ENCODE measurements at places on chromosomes 7 and 10.
A peak's percentile ranks its signal among the peaks of the same experiment; 100 is the strongest.

- DNase-seq: no peak
Observed at GRCh38 chr10:17958049-17958448, 6.3 kb downstream of the SLC39A12 start.

- no peak for DNase-seq
Observed at GRCh38 chr10:29078919-29079318, 210.0 kb upstream of the LYZL1 start.

- DNase-seq: no peak
Observed at GRCh38 chr7:106954840-106955239, 89.7 kb upstream of the PRKAR2B start.

GRCh38 chr10:61283066-61283465 lies 170.1 kb downstream of the TMEM26 start:
- DNase-seq: no peak

GRCh38 chr10:69906425-69906824 lies 104.7 kb downstream of the COL13A1 start:
- DNase-seq: no peak

DNA sequence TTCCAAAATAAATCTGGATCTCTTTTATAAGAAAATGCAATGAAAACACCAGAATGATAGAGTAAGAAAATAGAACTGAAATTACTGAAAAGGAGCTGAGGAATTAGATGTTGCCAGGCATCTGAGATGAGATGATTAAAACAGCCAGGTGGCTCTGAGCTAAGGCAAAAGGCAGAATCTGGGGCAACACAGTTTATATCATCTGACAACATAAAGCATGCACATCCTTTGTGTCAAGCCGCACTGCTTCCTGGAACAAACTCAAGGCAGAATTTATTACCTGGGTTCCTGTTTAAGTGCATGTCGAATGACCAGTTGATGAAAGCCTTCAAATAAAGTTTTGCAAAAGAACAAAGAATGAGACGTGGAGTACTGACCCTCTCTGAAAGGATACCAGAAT lies 247.0 kb downstream of the SNX10 start:
- no peak for DNase-seq

GRCh38 chr7:106260136-106260561 lies 24.6 kb downstream of the NAMPT start:
- DNase-seq: no peak

DNA sequence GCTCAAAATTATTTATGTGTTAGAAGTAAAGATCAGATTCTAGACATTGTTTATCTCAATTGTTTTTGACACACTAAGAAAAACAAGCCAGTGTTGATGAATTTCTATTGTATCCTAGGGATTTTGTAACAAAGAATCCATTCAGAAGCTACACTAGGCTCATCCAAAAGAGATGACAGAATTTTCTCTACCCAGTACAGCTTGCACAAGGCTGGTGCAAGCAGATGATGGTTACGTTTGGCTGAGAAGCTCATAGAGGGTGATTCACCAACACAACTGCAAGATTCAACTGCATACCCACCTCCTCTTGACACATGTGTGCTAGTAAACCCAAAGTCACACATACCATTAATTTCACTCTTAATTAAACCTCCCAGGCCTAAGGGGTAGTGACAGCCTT lies 20.8 kb downstream of the GRM3 start:
- DNase-seq: no peak

GRCh38 chr7:110604885-110605284 lies 486.0 kb upstream of the LRRN3 start:
- no peak for DNase-seq

- no peak for DNase-seq
Observed at GRCh38 chr7:22587322-22587721, 87.3 kb upstream of the STEAP1B start.

DNA sequence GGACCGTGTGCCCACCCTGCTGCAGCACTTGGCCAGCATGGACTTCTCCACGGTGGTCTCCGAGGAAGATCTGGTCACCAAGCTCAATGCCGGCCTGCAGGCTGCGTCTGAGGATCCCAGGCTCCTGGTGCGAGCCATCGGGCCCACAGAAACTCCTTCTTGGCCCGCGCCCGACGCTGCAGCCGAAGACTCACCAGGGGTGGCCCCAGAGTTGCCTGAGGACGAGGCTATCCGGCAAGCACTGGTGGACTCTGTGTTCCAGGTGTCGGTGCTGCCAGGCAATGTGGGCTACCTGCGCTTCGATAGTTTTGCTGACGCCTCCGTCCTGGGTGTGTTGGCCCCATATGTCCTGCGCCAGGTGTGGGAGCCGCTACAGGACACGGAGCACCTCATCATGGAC lies 1.4 kb downstream of the RBP3 start:
- DNase-seq: no peak

DNA sequence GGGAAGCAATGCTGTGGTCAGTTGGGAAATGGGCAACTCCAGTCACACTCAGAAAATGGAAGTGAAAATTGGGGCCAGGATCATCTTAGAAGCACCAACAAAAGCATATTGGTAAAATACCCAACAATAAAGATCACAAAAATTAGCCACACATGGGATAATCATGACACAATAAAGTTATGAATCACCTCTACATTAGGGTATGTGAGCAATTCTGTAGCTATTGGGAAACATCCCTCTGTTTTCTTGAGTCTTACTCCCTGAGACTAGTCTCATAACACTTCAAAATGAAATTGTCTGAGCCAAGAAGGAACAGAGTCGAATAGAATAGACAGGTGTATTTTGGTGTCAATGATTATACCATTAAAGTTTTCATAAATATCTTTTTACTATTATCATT lies 178.3 kb downstream of the DYNC1I1 start:
- no peak for DNase-seq

- DNase-seq: no peak
Observed at GRCh38 chr7:67267914-67268313, 271.3 kb downstream of the TYW1 start.

GRCh38 chr10:127198307-127198706 lies 1.9 kb upstream of the INSYN2A start:
- no peak for DNase-seq

DNA sequence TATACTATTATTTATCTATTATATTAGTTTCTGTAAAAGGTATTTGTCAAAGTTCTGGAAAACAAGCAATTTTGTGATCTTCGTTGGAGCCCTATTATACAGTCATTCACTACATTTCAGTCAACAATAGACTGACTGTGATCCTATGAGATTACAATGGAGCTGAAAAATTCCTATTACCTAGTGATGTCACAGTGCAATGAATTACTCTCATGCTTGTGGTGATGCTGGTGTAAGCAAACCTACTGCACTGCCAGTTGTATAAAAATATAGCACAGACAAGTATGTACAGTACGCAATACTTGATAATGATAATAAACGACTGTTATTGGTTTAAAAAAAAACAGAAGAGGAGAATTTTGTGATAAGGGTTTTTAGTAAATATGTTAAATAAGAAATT lies 21.4 kb downstream of the OR6V1 start:
- no peak for DNase-seq

GRCh38 chr10:92598321-92598720 lies 5.4 kb downstream of the KIF11 start:
- DNase-seq: no peak

DNA sequence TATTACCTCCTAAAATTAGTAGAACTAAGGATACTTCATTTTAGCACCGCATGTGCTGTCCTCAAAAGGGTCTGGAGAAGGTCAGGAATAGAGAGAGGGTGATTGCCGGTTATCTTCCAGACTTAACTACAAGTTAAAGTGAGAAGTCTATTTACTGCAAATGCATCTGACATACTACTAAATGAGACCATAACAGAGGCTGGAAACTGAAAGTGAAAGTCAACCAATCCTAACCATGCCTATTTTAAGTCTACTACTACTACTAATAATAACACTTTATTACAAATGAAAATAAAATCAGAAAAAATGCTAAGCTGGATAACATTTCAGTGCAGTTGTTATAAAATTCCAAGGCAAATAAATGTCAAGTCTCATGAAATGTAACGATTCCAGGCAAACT lies 244.7 kb downstream of the KIF20B start:
- DNase-seq: no peak

DNA sequence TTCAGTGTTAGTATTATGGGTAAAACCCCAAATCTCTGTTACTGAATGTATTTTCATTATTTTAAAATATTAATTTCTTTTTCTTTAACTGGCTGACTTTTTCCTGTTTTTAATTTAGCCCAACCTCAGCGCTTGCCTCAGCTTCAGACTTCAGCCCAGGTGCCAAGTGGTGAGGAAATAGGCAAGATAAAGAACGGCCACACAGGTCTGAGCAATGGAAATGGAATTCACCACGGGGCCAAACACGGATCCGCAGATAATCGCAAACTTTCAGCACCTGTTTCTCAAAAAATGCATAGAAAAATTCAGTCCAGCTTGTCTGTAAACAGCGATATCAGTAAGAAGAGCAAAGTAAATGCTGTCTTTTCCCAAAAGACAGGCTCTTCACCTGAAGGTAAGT lies 57.5 kb downstream of the MDFIC start:
- no peak for DNase-seq

- no peak for DNase-seq
Observed at GRCh38 chr7:47414342-47415317, 167.3 kb downstream of the TNS3 start.

- no peak for DNase-seq
Observed at GRCh38 chr10:102763037-102763607, 19.4 kb downstream of the WBP1L start.

DNA sequence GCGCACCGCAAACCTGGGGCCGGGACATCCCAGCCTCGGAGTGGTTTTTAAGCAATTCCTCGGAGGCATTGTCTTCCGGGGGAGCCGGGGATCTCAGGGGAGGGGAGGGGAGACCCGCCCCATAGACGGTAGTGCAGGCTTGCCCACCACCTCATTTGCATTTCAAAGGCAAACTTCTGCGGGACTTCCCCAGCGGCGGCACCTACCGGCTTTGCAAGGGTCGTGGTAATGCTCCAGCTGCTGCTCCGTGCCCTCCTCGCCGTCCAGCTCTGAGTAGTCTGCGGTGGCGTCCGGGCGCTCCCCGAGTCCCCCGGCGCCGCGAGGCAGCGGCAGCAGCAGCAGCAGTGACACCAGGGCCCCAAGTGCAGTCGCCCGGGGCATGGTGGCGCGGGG lies 425 bp downstream of the TLL2 start:
- peak; percentile 29 for DNase-seq

GRCh38 chr7:139586286-139586685 lies 62.8 kb downstream of the CLEC2L start:
- DNase-seq: no peak

DNA sequence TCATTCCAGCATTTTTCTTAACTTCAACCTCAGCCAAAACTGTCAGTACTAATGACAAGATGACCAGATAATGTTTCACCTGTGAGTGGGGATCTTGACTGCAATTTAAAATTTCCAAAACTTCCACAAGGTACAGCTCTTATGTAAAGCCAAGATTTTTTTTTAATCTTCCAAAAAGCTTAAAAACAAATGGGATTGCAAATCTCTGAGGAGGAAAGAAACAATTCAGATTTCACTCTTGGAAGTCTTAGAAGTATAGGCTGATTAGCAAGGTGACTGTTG lies 90.2 kb downstream of the AGMO start:
- no peak for DNase-seq

DNA sequence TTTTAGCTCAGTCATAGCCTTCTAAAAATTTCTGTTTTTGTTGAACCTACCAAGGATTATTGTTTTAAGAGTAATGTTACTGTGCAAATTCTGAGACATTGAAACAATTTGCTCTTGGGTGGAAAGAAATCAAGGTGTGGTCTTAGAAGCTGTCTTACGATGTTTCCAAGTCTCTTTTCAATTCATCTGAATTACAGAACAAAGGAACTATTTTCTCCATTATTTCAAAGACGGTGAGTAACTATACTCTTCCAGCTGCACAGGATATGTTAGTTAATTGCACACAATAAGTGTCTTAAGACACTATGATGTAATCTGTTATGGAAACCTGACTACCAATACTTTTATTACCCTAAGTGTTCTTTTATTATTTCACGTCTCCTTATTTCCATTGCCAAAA lies 106.8 kb upstream of the POM121L12 start:
- DNase-seq: no peak

DNA sequence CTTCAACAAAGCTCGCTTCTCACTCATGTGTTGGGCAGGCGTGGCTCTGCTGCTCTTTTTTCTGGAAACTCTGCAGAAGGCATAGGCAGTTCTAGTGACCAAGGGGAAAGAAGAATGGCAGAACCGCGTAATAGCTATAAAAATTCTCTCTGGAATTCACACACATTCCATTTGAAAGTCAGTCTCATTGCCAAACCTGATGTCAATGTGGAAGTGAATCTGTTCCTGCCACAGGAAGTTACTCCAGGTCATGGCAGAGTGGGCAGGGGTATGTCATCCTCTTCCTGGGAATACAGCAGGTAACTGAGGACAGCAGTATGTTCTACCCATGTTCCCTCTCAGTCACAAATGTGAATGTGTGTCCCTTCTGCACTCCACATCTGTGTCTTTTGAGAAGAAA lies 8.2 kb upstream of the PAXIP1 start:
- no peak for DNase-seq

Data from stimulated activated CD4-positive, alpha-beta T cell treated with anti-CD3 and anti-CD28 coated beads, Interleukin-4, amount 100 ng/mL, for 1 hour (primary cell).